Smooth muscle cell of the pulmonary artery (primary cell): ENCODE measurements at places on chromosomes 7 and 10. TPM values are rescaled to one million over a fixed set of nuclear protein-coding genes. Genes with fewer than 3 reads are reported as not detected.

Gene OR6B1
- not detected in 2 replicates for total RNA-seq

Gene NOS3
- 0.17 and 0.33 TPM in 2 replicates for total RNA-seq

Gene CLEC2L
- total RNA-seq: not detected in 2 replicates

Gene COL17A1
- total RNA-seq: 0.20 and 1.1 TPM in 2 replicates

Gene CHST3
- 49.4 and 64.2 TPM in 2 replicates for total RNA-seq

Gene HMX3
- not detected in 2 replicates for total RNA-seq

Gene GRM3
- total RNA-seq: not detected in 2 replicates

Gene OPN4
- not detected in 2 replicates for total RNA-seq

Gene MPP7
- total RNA-seq: 0.92 and 1.6 TPM in 2 replicates

Gene SH2B2
- total RNA-seq: 3.1 and 7.1 TPM in 2 replicates

Gene LIPF
- not detected in 2 replicates for total RNA-seq

Gene SPDYE1
- total RNA-seq: not detected in 2 replicates

Gene TUBB8
- total RNA-seq: not detected in 2 replicates

Gene TET1
- 1.8 and 5.2 TPM in 2 replicates for total RNA-seq

Gene ELAPOR2
- 2.3 and 16.2 TPM in 2 replicates for total RNA-seq

Gene NRP1
- total RNA-seq: 335 and 528 TPM in 2 replicates

Gene SFTPD
- total RNA-seq: 0.13 TPM in 1 of 2 replicates, not detected in the other

Gene MYPN
- 1.6 and 2.3 TPM in 2 replicates for total RNA-seq

Gene MYO1G
- total RNA-seq: 0.07 TPM in 2 replicates

Gene NPM3
- total RNA-seq: 43.5 and 57.5 TPM in 2 replicates

Gene FLNC
- total RNA-seq: 324 and 363 TPM in 2 replicates

Gene ADO
- 18.9 and 21.3 TPM in 2 replicates for total RNA-seq

Gene DUS4L
- total RNA-seq: 5.5 and 7.9 TPM in 2 replicates

Gene ABCC2
- total RNA-seq: 0.59 and 1.2 TPM in 2 replicates

Gene DKK1
- total RNA-seq: 134 and 633 TPM in 2 replicates

Gene HOXA9
- 0.33 TPM in 1 of 2 replicates, not detected in the other for total RNA-seq

Gene PDE6C
- total RNA-seq: not detected in 2 replicates

Gene ASAH2
- total RNA-seq: 0.53 and 3.2 TPM in 2 replicates
